Activated naive CD4-positive, alpha-beta T cell treated with anti-CD3 and anti-CD28 coated beads, Interleukin-2, amount 50 U/mL, for 72 hours (primary cell): ENCODE measurements at places on chromosomes 11 and 22. TPM values are rescaled to one million over a fixed set of nuclear protein-coding genes. Genes with fewer than 3 reads are reported as not detected.

DNA sequence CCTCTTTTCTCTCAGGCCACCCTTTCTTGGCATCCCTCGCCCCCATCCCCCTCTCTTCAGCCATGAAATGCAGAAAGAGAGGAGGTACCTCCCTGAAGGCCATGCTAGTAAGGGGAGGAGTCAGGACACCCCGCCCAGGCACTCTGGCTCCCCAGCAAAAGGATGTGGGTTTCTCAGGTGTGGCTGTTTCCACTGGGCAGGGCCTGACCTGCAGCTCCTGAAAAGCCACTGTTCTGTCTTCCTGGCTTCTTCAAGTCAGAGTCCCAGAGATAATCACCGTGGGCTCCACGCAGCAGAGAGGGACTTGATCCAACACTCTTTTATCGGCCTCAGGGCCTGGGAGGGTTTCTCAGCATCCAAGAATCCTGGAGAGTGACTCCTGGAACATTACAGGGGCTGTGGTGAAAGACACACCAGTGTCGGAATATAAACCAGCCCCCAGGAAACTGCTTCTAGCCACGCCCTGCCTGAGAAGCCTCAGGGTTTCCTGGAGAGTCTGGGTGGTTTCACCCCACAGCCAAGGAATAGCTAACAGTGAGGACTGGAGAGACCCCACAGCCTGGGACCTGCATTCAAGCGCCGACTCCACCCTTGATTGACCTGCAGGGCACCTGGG is 45.7 kb upstream of the TSPAN18 start:
- DNase-seq: peak; percentile 63

DNA sequence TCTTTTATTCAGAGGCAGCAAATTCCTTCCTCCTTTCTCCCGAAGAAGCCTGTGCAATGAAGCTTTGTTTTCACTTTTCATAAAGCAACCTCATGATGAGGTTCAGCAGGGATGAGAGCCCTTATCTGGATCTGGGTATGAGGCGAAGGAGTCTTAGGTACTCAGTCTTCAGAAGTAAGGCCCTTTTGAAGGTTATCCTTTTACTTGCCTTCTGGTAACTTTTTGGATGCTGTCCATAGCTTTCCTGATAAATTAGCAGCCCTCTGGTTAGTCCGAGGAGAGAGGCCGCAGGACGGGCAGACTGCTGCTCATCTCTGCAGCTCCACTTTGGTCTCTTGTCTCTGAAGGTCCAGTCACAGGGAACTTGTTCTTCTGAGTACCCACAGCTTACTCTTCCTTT is 1.1 kb downstream of the TRIM22 start:
- peak; percentile 59 for DNase-seq

DNA sequence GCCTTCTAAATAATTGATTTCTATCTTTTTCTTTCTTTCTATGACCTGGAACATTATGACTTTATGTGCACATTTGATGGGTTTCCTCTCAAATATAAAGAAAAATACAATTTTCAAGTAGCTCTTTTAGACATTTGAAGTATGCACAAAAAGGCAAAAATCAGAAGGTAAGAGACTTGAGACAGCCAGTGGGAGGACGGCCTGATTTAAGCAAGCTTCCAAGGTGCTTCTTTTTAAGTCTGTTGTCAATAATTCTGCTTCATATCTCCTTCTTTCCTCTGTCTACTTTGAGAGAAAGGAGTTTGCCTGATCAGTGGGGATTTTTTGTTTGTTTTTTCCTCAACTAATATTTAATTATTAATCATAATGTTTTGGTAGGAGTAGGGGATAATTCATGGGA is 188.2 kb upstream of the ARHGAP20 start:
- no peak for DNase-seq

DNA sequence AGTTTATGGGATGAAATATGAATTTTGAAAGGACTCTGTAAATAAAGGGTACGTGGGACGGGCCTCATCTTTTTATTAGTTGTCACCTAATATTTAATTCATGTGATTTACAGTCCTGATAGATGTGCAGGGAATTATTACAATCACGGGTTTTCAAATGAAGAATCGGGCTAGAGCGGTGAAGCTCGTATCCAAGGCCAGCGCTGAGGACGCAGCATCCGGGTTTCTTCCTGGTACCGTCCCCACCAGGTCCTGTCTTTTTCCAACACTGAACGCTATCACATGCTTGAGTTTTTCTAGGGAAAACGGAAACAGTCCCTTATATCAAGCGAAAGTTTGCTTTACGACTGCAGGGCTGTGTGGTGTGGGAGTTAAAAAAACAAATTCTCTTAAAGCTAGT is 787 bp downstream of the SMDT1 start:
- DNase-seq: no peak

GRCh38 chr11:113082341-113082955 is 121.2 kb downstream of the NCAM1 start:
- no peak for DNase-seq

GRCh38 chr11:34633990-34634693 is 13.2 kb downstream of the EHF start:
- DNase-seq: no peak

GRCh38 chr22:50446708-50447575 is 27.9 kb downstream of the SBF1 start:
- no peak for DNase-seq

- DNase-seq: no peak
Observed at GRCh38 chr11:66409226-66409625, 11.6 kb upstream of the NPAS4 start.

SMCO4 gene
- total RNA-seq: 11.9 TPM

FOLR3 gene
- total RNA-seq: not detected

TSGA10IP gene
- total RNA-seq: not detected

C1QTNF4 gene
- 0.49 TPM for total RNA-seq

APOBEC3F gene
- 25.8 TPM for total RNA-seq
